Smooth muscle cell of the coronary artery (primary cell): ENCODE measurements at places on chromosomes 5 and 9. TPM values are rescaled to one million over a fixed set of nuclear protein-coding genes. Genes with fewer than 3 reads are reported as not detected.

The WDR31 gene
- total RNA-seq: 0.83 and 5.3 TPM in 2 replicates

The USP20 gene
- 8.3 and 20.1 TPM in 2 replicates for total RNA-seq

The FABP6 gene
- not detected in 2 replicates for total RNA-seq

The FOXI1 gene
- total RNA-seq: not detected in 2 replicates

The SPACA9 gene
- 2.6 and 3.2 TPM in 2 replicates for total RNA-seq

The SNAPC4 gene
- 2.7 and 4.9 TPM in 2 replicates for total RNA-seq

The OLFM1 gene
- total RNA-seq: 0.15 and 4.2 TPM in 2 replicates

The TRAF1 gene
- total RNA-seq: 1.6 TPM in 2 replicates

The CARTPT gene
- total RNA-seq: not detected in 2 replicates
